ENCODE measurements at places on chromosomes 6 and 20.

DNA sequence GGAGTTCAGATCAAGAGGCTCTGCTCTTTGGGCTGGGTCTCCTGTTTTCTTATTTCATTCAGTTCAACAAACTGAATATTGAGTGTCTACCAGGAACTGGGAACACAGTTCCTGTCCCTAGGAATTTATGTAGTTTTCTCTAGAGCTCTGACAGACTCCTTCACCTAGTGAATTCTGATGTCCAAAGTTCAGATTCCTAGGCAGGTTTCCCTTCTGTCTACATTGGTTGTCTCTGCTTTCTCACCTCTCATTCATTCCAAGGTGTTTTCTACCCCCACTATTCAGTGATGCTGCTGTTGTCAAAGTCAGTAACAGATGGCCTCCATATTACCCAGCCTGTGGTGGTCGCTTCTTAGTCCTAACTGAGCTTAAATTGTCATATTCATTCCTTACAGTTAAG, 4.4 kb downstream of the SMIM13 start:
- no peak for DNase-seq

DNA sequence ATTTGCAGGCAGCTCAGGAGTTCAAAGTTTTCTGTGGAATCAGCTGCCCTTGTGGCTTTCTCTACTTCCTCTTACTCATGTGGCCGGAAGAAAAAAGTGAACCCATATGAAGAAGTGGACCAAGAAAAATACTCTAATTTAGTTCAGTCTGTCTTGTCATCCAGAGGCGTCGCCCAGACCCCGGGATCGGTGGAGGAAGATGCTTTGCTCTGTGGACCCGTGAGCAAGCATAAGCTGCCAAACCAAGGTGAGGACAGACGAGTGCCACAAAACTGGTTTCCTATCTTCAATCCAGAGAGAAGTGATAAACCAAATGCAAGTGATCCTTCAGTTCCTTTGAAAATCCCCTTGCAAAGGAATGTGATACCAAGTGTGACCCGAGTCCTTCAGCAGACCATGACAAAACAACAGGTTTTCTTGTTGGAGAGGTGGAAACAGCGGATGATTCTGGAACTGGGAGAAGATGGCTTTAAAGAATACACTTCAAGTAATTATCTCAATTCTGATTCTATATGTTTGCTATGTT, 1.1 kb downstream of the MGME1 start:
- DNase-seq: peak; percentile 55

- no peak for DNase-seq
Observed at GRCh38 chr6:162364488-162364887, 363.1 kb downstream of the PRKN start.

GRCh38 chr20:59087829-59088433, 45.3 kb upstream of the PRELID3B start:
- DNase-seq: peak; percentile 70

DNA sequence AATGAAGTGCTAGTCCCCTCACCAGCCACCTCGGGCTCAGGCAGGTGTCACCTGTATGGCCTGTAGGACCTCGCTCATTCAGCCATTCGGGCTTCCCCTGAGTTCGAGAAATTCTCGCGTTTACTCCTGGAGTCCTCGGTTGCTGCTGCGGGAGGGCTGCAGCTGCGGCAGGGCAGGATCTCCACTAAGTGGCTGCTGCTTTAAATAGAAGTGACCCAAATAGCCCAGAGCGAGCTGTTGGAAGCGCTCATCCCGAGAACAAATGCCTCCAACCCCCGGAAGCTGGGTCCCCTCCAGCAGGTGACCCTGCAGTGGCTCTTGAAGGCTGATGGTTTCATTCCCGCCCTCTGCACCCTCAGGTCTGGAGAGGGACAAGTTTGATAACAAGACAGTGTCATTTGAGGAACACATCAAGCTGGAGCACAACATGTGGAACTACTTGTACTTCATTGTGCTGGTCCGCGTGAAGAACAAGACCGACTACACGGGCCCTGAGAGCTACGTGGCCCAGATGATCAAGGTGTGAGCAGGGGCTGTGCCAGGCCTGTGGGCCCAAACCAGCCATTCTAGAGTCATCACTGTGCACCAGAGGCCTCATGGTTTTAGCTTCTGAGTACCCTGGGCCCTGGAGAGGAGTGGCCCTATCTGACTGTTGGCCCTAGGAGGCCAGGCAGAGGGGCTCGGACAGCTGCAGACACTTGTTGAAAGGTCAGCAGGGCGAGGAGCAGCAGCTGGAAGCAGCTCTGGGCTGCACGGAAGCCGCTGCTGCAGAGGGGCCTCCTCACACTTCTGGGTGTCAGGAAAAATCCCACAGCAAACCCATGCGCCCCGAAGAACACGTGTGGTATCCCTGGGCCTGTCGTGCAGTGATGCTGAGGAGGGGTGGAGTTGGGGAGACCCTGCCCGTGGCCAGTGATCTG, 18.1 kb downstream of the UQCC2 start:
- DNase-seq: peak; percentile 87

GRCh38 chr20:32893263-32894025, 34.7 kb downstream of the EFCAB8 start:
- DNase-seq: no peak

DNA sequence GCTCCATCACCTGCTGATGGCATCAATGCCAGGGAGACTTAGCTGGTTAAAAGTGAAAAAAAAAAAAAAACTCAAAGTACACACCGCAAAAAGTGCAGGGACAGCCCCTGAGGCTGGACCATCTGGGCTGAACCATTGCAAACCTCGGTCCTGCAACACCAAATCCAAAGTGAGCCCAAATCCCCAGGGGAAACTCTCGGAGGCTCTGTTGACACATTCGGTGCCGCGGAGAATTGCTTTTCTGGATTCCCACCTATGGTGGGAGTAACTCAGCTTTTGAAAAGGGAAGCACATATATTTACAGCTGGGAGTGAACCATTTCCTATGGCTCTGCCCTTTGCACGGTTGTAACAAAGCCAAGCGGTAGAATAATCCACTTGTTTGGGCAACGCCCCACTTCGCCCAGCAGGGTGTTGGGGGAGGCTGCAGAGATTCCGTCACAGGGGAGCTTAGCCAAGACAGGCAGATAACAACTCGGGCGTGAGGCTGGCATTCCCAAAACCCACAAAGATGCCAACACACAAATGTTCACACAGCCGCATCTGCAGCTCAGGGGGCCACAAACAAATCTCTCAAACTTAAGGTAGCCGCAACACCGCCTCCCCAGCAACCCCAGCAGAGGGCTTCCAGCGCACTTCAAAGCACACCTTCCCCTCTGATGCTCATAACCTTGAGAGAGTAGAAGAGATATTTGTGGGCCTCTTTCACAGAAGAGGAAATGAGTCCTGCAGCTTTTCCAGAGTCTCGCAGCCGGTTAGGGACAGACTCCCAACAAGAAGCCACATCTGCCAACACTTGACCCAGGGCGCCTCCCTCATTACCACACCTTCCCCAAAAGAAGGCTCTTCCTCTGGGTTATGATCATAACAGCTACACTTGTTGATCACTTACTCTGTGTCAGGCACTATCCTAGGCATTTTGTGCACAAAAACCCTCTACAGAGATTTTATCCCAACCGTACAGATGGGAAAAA, 11.4 kb downstream of the ZC3H12D start:
- peak; percentile 56 for DNase-seq

- DNase-seq: no peak
Observed at GRCh38 chr20:61954276-61955021, 111.2 kb downstream of the TAF4 start.

GRCh38 chr6:137099689-137100403, 55.1 kb upstream of the IL20RA start:
- DNase-seq: no peak

DNA sequence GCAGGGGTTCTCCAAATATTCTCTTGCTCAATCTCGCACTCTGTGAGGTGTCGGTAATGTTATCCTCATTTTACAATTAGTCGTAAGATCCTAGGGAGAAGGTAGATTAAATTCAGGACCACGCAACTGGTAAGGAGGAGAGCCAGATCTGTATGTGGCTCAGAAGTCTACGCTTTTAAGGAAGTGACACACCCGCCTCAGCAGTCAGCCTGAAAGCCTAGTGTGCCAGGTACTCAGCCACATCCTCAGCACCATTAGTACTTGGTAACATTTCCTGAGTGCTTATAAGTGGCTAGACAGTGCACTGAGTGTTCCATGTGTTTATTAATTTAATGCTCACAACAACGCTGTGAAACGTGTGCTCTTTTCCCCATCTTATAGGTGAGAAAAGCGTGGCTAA, 63.7 kb downstream of the DHX35 start:
- DNase-seq: no peak

DNA sequence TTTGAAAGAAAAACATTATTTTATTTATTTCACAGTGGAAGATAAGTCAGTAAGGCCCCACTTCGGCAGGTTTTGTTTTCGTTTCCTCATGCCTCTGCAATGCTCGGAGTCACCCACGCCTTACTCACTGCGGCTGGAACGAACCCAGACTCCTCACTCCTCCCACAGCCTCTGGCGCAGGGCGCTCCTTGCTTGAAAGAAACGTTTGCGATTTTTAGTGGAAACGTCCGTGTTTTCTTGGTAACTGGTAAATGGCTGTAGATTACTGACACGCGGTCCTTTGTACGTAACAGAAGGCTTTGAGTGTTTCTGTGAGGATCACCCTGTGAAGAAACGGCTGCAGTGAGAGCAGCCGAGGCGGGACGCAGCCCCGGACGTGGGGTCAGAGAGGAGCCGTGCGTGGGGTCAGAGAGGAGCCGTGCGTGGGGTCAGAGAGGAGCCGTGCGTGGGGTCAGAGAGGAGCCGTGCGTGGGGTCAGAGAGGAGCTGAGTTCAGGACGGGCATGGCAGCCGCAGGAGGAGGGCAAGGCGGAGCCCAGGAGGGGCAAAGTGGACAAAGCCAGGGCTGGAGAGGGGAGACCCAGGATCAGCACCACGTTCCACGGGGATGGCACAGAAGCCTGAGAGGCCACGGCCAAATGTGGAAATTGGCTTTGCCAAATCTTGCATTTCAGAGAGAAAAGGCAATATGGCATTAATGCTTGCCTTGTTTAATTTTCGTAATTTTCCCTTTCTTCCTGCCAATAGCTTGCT, 198.6 kb upstream of the THBS2 start:
- DNase-seq: no peak

GRCh38 chr20:4788314-4788713, 66.6 kb downstream of the PRND start:
- DNase-seq: no peak

DNA sequence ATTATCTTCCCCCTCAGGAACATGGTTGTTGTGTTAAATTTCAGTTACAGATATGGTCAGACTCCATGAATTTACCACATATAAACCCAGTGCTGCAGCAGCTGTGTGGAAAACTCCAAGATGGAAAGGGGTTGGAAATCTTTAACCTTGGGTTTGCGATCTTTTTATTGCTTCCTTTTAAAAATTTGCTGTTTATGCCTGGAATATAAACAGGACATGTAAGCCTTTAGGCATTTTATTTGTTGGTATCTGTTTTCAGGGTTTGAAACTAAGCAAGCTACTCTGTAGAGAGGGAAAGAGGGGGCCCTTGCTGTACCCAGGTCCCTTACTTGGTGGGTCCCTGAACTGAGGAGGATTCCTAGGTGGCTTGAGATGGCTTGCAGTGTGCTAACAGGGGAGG, 778 bp downstream of the PKIG start:
- peak; percentile 43 for DNase-seq

GRCh38 chr6:116969211-116969863, 92.3 kb downstream of the RFX6 start:
- DNase-seq: peak; percentile 73

- DNase-seq: no peak
Observed at GRCh38 chr6:17039266-17039665, 62.6 kb upstream of the STMND1 start.

- no peak for DNase-seq
Observed at GRCh38 chr6:143505111-143505510, 6.4 kb downstream of the FUCA2 start.

GRCh38 chr20:48148916-48149672, 363.8 kb upstream of the SULF2 start:
- no peak for DNase-seq

DNA sequence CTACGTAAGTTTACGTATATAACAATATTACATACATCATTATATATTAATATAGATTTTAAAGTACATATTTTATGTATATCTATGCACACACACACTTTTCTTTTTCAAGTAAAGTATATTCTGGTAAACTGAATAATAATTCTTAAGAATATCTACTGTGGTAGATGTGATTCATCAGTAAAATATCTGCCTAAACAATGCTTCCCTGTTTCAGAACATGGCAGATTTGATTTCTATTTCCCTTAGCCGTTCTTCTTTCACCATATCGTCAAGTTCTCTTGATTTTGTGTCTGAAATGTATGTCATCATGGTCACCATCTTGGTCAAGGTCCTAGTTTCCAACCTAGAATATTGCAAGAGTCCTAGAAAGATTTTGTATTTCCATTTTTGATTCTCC, 195.6 kb downstream of the HDGFL1 start:
- peak; percentile 10 for DNase-seq

DNA sequence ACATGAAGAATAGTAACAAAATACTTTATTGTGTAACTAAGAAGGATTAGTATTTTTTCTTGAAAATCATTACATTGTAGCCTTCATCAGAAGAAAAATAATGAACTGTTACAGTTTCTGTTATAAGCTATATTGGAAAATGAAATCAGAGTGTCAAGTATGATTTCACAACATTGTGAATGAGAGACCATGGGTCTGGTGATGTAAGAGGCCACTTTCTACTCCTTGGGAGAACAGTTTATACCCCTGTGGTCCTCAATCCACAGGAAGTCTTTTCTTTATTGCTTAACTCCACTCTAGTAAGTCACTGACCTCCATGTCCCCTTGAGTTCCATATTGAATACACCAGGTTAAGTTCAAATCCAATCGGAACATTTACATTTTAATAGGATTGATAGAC, 218.7 kb upstream of the FERMT1 start:
- DNase-seq: no peak

- peak; percentile 91 for DNase-seq
Observed at GRCh38 chr20:33443512-33444239, at the start of gene SNTA1. Gene SNTA1, minus strand, starts transcription at chr20:33443763. Its CDS starts 143 bp downstream, at chr20:33443620.

Data from myocyte (in vitro differentiated cells).